ENCODE measurements at places on chromosomes 7 and 10. TPM values are rescaled to one million over a fixed set of nuclear protein-coding genes. Genes with fewer than 3 reads are reported as not detected.

SCIN gene
- total RNA-seq: not detected

HOXA5 gene
- total RNA-seq: not detected

RELN gene
- total RNA-seq: 5.7 TPM

GRCh38 chr7:109821156-109821555, 1251.5 kb downstream of the DNAJB9 start:
- no peak for DNase-seq
- no peak overlapping the region for H3K27ac ChIP-seq
- peaks cover 5% of the 10 kb centered on the region for H3K36me3 ChIP-seq
- H3K4me1 ChIP-seq: no peaks in the 10 kb centered on the region
- no peak overlapping the region for H3K4me3 ChIP-seq

- no peak overlapping the region for H3K27ac ChIP-seq
- peaks cover 12% of the 10 kb centered on the region for H3K4me1 ChIP-seq
- H3K36me3 ChIP-seq: no peaks in the 10 kb centered on the region
- peaks cover 4% of the 10 kb centered on the region for H3K27me3 ChIP-seq
Observed at GRCh38 chr7:81457852-81458522, 311.9 kb downstream of the HGF start.

DNA sequence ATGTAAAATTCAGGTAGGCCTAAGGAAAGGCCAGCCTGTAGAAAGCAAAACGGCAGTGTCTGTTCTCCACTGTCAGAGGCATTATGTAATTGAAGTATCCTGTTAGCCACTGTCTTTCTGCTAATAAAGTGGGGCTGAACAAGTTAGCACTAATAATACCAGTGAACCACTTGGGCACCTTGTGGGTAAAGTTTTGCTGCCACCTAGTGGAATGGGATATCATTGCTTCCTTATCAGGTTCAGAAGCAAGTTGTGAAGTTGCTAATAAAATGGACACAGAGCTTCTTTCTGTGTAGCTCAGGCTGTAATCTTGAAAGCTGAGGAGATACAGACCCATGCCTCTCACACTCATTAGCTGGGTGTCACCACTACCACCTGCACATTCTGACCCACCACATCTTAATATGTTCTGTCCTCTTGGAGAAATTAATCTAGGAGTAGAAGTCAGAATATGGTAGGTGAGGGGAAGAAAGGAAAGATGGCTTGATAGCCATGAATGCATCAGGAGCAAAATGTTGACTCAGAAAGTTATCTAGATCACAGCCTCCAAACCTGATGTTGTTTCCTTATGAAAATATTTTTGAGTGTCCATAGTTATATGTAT, 175.1 kb downstream of the SEPTIN7 start:
- no peak for DNase-seq
- no peaks in the 10 kb centered on the region for H3K27me3 ChIP-seq
- H3K4me1 ChIP-seq: peaks cover 9% of the 10 kb centered on the region
- peaks cover 5% of the 10 kb centered on the region for H3K36me3 ChIP-seq

DNA sequence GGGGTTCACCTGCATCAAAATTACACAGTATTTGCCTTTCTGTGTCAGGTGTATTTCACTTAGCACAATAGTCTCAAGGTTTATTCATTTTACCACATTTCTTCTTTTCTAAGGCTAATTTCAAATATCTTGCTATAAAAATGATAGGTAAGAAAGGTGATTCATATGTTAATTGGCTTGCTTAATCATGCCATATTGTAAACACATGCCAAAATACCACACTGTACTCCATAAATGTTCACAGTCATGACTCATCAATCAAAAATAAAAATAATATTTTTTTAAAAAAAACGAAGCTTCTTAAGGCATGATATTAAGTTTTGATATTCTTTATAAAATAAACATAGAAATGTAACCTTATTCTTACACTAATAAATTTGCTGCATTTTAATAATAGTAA, 947.1 kb downstream of the GRM8 start:
- H3K36me3 ChIP-seq: no peaks in the 10 kb centered on the region
- no peak overlapping the region for H3K4me3 ChIP-seq
- H3K27ac ChIP-seq: no peak overlapping the region
- no peaks in the 10 kb centered on the region for H3K4me1 ChIP-seq
- H3K27me3 ChIP-seq: no peaks in the 10 kb centered on the region

GRCh38 chr7:90461219-90461618, 8.2 kb upstream of the PTTG1IP2 start:
- H3K27me3 ChIP-seq: no peaks in the 10 kb centered on the region
- H3K36me3 ChIP-seq: peaks cover 24% of the 10 kb centered on the region
- H3K27ac ChIP-seq: no peak overlapping the region
- H3K4me3 ChIP-seq: no peak overlapping the region
- no peaks in the 10 kb centered on the region for H3K4me1 ChIP-seq
- no peak for DNase-seq

DNA sequence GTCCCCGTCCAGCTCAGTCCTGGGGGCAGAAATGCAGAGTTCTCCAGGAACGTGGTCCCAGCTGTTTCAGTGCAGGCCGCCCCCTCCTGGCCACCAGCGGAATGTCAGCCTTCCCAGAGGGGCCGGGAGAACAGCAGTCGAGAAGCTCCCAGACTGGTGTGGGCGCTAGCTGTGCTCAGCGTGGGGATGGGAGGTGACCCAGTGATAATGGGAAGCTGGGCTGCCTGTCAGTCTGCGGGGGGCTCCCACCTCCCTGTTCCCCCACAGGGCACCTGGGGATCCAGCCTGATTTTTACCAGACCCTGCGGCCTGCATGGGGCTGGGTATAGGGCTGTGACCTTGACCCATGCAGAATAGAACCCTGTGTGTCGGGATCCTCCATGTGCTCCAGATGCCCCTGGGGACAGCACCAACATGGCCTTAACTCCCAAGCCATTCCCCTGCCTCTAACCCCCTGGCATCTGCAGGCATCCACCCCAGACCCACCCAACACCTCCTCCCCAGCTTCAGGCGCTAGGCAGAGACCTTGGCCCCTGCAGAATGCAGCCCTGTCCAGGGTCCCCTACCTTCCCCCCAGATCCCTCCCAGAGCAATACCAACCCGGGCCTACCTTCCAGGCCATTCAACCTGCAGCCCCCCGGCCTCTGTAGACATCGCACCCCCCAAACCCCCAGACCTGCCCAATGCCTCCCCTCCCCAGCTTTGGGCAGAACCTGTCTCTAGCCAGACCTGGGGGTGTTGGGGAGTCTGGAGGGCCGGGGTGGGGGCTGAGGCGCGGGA, 880 bp upstream of the ELN start:
- no peak overlapping the region for H3K4me3 ChIP-seq
- peaks cover 8% of the 10 kb centered on the region for H3K27me3 ChIP-seq
- peak; percentile 91 for DNase-seq

DNA sequence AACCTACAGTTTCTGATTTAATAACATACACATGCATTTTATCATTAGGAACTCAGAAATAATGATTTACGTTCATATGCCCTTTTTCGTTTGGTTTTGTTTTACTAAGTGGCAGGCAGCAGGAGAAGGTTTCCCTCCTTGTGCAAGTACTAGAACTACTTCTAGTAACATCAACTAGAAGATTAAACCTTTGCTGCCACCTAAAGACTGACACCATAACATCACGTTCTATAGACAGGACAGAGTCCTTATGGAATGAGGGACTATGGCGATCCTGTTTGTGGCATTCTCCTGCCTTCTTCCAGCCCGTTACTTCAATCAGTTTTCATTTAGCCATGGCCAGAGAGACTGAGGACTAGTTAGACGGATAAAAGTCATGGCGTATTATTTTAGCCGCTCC, 53.2 kb downstream of the GAD2 start:
- H3K27ac ChIP-seq: no peak overlapping the region
- no peaks in the 10 kb centered on the region for H3K36me3 ChIP-seq
- H3K4me3 ChIP-seq: no peak overlapping the region
- H3K4me1 ChIP-seq: peaks cover 13% of the 10 kb centered on the region
- no peak for DNase-seq
- H3K27me3 ChIP-seq: peaks cover 2% of the 10 kb centered on the region

DNA sequence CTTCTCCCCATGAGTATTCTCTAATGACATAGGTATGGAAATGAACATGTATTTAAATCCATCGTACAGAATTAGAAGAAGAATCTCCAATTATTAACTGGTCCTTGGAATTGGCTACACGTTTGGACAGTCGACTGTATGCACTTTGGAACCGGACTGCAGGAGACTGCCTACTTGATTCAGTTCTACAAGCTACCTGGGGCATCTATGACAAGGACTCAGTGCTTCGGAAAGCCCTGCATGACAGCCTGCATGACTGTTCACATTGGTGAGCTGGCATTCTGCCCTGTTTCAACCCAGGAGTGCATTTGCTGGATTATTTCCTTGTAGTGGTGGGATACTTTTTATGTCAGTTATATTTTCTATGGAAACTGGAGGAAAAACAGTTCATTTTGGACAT, 32.2 kb downstream of the ZRANB1 start:
- H3K4me3 ChIP-seq: no peak overlapping the region
- no peaks in the 10 kb centered on the region for H3K27me3 ChIP-seq
- H3K36me3 ChIP-seq: no peaks in the 10 kb centered on the region
- peaks cover 10% of the 10 kb centered on the region for H3K4me1 ChIP-seq
- DNase-seq: no peak
- H3K27ac ChIP-seq: no peak overlapping the region

DNA sequence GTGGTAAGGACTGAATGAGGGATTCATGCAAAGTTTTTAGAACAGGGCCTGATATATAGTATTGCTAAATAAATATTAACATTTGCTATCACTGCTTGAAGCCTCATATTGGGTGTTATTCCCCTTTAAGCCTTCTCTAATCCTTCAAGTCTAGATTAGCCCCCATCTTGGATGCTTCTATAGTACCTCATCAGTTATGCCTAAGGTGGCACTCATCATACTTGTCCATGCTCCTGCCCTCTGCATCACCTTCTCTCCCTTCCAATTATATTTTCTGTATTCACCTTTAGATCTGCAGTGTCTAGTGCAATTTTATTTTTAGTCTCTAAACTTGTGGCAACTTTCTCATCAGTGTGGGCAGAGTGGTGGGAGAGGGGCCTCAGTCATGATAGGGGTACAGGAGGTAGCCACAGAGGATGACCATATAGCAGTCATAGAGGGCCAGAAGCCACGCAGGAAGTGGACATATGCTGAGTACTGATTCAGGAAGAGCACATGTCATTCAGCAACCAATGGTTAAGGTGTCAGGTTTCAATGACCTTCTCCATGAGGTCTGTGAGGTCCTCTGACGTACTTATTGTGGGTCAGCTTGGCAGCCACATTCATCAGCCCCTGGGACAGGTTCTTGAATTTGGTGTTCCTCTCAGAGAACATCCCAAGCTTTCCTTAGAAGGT, 2.5 kb downstream of the ENTPD1 start:
- DNase-seq: no peak
- H3K36me3 ChIP-seq: no peaks in the 10 kb centered on the region
- no peak overlapping the region for H3K4me3 ChIP-seq

DNA sequence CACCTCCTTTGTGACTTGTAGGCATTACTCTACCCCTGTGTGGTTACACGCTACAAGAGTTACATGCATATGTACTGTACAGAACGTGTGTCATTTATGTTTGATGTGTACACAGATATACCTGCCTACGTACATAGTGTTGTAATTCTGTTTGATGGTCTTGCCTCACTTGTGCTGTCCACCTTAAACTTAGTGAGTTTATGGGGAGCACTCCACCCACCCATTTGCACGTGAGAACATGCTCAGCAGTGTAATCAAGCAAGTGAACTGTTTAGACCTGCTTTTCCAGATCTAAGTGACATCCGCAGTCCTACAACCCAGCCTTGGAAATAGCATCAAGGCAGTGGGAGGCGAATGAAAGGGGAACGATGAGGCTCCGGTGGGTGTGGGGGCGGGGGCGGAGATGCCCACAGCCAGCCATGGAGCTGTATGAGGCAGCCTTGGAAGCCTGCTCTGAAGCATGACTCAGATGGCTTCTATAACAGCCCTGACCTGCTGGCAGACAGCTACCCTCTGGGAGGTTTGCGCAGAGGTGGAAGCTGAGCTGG, 52.1 kb downstream of the SUFU start:
- no peak overlapping the region for H3K4me3 ChIP-seq
- no peaks in the 10 kb centered on the region for H3K36me3 ChIP-seq
- no peak overlapping the region for H3K27ac ChIP-seq
- no peak for DNase-seq
- peaks cover 8% of the 10 kb centered on the region for H3K4me1 ChIP-seq

DNA sequence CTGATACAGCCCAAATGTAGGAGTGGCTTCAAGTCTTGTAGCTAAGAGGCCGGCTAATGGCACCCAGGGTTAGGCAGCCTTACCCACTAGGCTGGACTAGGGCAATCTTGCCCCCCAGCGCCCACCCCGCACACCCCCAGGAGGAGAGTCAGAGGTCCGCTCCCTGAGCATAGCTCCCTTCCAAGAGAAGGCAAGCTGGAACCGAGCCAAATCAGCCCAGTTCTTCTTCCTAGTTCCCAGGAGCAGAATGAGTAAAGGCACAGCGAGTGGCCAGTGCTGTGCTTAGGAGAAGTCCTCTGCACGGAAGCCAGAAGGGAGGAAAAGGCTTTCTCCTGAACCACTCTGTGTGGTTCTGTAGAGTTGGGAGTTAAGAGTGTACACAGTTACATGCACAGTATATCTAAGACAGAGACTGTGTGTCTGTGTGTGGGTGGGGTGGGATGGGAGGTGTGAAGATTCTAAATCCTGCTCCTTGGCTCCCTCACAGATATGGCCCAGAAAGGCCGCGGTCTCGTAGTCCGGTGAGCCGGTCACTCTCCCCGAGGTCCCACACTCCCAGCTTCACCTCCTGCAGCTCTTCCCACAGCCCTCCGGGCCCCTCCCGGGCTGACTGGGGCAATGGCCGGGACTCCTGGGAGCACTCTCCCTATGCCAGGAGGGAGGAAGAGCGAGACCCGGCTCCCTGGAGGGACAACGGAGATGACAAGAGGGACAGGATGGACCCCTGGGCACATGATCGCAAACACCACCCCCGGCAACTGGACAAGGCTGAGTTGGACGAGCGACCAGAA, 59.7 kb upstream of the PDCD4 start:
- no peaks in the 10 kb centered on the region for H3K36me3 ChIP-seq
- no peaks in the 10 kb centered on the region for H3K27me3 ChIP-seq
- no peak for DNase-seq
- H3K27ac ChIP-seq: no peak overlapping the region
- peaks cover 1% of the 10 kb centered on the region for H3K4me1 ChIP-seq

DNA sequence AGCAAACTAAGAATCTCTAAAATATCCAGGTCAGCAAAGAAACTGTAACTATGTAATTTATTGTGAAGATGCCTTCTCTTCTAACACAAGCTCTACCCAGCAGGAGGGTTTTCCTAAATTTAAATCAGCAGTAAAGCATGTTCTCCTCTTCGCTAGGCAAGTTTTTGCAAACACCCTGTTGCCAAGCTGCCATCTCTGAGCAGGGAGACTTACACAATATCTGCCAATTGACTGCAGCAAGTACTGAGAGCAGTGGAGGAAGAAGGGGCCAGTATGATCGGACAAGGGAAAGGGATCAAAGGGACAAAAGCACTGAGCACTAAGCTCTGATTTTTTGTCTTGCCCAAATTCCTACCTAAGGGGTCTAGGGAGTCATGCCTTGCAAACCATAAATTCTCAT, 16.0 kb upstream of the LANCL2 start:
- no peak overlapping the region for H3K27ac ChIP-seq
- H3K4me3 ChIP-seq: no peak overlapping the region
- no peaks in the 10 kb centered on the region for H3K4me1 ChIP-seq
- H3K27me3 ChIP-seq: no peaks in the 10 kb centered on the region
- H3K36me3 ChIP-seq: no peaks in the 10 kb centered on the region
- no peak for DNase-seq

All from glutamatergic neuron (in vitro differentiated cells).